Posterior cingulate gyrus (tissue), 11 donors: ENCODE measurements at places on chromosomes 2 and 18.
A peak's percentile ranks its signal among the peaks of the same experiment; 100 is the strongest.

- no peak for DNase-seq
These were observed 2.8 kb downstream of the MSH2 start for GRCh38 chr2:47405757-47406156.

- DNase-seq = no peak
These were observed 1.1 kb downstream of the ZNF513 start for GRCh38 chr2:27379383-27379835.

DNA sequence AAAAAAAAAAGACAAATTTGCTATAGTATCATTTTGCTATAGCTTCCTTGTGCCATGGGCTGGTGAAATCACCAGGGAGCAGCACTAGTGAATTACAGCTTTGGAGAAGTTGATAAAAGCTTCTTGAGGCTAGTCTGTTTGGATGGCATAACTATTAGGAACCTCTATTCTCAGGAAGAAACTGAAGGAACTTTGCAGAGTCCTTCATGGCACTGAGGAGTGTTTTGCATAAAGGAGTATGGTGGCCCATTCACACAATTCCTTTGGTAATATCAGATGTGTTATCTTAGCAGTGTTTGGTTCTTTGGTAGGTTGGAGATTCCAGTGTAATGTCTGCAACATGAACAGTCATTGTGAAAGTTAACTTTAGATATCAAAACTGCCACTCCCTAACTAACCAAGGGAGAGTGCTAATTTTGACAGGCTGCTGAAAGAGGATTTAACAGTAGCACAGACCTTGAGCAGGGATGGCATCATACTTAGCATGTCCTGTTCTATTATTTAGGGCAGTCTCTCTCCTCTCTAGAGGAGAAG, 76.6 kb upstream of the ZFP36L2 start:
- no peak for DNase-seq

DNA sequence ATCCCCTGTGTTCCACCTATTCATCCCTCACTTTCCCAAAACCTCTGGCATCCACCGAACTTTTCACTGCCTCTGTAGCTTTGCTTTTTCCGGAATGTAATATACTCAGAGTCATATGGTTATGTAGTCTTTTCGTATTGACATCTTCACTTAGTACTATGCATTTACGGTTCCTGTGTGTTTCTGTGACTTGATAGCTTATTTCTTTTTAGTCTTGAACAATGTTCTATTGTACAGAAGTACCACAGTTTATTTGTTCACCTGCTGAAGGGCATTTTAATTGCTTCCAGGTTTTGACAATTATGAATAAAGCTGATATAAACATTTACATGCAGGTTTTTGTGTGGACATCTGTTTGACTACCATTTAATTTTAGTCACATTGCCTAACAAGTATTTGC, 154.7 kb upstream of the DOK6 start:
- no peak for DNase-seq

DNA sequence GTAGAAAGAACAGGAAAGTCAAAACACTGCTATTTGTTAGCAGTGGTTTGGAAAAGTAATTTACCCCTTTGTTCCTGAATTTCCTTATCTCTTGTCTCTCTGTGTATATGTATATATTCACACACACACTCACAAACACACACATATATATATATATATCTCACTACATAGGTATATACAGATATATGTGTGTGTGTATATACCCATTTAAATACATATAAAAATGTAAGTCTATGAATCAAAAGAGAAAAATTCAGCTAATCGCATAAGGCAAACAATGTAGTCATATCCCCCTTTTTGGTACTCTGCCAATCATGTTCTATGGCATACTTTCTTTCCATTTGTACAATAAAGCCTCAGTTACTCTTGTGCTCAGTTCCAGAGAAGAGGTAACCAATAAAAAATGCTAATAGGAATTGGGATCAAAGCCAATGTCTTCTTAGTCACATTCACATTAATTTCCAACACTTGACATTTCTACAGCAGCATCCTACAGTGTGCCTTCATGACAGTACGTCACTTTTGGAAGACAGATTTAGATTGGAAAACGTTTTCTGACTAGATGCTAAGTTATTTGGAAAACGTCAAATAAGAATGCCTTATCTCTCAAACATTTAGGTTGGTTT, 94.6 kb downstream of the MC4R start:
- no peak for DNase-seq

DNA sequence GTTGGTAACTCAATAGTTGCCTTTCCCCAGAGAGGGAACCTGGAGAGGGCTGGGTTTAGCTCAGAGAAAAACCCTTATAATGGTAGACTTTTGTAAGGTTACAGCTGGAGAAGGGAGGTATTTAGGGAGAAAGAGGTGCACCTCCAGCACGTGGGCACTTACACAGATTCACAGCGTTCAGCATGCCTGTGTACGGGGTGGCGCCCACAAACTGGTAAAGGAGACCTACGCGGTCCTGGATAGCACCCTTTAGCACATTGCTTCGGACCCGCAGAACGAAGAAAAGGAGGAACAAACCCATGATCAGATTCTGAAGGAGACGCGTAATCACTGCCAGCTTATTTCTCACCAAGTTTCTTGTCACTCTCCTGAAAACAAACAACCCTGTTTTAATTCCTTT, 14.9 kb downstream of the ABCG5 start:
- DNase-seq = no peak

DNA sequence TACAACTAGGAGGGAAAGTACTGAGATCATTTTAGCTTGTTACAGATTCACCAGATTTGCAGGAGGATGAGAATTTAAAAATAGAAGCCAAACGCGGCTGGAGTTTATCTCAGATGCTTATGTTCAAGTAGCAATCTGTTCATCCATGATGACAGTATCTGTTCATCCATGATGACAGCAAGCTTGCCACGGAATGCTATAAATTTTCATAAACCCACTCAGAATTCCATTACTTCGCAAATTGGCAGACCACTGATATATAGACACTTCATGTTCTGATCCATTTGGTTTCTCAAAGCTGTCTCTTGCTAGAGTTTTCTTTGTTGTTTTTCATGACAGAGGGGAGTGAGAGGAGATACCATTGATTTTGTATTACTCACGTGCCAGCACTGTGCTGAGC, 84.2 kb downstream of the GAREM1 start:
- no peak for DNase-seq

- no peak for DNase-seq
These were observed 30.7 kb downstream of the PTPN4 start for GRCh38 chr2:119790466-119790865.

GRCh38 chr2:42383855-42384530, 23.0 kb upstream of the COX7A2L start:
- no peak for DNase-seq

- no peak for DNase-seq
These were observed 7.9 kb upstream of the CRYBA2 start for GRCh38 chr2:219001100-219001576.

- DNase-seq = peak; percentile 21
These were observed 284.5 kb downstream of the MTX2 start for GRCh38 chr2:176553685-176554100.

DNA sequence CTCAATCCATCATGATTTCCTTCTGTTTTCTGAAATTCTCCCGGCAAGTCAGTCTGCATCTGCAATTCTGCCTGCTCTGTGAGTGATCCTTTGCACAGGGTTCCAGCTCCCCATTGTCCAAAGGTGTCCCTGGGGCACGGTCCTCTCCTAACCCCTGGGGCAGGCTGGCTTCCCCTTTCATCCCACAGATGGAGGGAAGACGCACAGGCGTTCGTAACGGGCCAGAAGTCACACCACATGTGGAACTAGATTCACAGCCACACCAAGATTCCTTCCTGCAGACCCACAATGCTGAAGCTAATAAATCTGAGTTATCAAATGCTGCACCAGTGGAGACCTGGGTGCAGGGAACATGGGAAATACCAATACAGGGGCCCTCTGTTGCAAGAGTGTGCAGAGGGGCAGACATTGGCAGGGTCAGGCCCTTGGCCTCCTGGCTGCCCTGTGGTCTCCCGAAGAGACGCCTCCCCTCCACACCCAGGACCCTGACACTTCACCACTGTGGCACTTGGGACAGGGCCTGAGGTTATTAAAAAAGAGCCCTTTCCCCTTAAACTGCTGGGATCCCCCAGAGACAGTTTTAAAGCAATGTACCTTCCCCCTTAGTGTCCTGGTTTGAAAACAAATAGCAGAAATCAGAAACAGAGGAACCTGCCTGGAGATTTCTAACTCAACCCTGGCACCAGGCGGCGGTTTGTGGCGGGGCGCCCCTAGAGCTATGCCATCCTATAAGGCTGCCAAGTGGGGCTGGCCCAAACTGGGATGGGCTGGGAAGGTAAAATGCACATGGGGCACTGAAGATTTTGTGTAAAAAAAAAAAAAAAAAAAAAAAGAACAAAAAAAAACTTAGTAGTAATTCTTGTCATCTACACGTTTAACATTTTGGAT, 15.4 kb downstream of the ZNF516 start:
- no peak for DNase-seq

- no peak for DNase-seq
These were observed 96.8 kb upstream of the THUMPD2 start for GRCh38 chr2:39875914-39876267.

DNA sequence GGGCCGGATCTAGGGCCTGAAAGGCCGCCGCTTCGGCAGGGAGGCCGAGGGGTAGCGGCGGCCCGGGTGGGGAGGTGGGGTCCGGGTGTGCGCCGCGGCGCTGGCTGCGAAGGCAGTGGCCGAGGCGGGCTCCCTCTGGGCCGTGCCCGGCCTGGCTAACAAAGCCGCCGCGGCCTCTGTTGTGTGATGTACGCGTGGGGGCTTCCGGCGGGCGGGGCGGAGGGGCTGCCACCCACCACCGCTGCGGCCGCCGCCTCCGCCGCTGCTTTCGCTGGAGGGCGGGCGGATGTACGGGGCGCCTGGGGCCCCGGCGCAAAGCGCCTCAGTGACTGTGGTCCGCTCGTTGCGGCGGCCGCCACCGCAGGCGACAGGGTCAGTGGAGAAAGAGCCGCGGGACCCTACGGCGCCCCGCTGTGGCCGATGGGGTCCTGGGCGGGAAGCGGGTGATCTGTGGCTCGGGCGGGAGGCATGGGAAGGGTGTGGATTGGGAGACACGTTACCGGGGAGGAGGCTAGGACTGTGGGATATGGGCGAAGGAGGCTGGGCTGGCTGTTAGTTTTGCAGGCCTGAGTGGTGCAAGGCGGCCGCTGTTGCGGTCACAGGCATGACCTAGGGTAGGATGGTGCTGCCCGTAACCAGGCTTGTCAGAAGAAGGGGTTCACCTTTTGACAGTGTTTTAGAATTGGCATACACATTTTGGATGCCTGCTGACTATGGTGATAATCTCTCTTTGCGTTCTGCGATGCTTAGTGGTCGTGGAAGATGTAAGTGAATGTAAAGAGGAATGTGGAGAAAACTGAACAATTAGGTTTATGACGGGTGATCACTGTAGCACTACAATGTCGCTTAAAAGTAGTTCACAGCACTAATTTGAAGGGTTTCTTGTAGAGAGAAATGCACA, 662 bp downstream of the BZW1 start:
- peak; percentile 56 for DNase-seq

DNA sequence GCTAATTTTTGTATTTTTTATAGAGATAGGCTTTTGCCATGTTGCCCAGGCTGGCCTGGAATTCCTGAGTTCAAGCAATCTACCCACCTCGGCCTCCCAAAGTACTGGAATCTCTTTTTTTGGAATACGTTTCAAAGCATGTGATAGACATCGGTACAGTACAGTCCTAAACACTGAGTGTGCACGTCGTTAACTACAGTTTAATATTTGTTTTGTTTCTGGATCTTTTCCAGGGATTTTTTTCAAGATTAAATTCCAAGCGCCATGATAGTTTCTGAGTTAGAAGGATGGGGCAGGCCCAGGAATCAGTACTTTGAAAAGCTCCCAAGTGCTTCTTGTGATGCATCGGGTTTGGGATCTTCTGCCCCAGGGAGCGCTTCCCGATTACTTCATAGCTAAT, 33.3 kb downstream of the NEDD4L start:
- DNase-seq = no peak

DNA sequence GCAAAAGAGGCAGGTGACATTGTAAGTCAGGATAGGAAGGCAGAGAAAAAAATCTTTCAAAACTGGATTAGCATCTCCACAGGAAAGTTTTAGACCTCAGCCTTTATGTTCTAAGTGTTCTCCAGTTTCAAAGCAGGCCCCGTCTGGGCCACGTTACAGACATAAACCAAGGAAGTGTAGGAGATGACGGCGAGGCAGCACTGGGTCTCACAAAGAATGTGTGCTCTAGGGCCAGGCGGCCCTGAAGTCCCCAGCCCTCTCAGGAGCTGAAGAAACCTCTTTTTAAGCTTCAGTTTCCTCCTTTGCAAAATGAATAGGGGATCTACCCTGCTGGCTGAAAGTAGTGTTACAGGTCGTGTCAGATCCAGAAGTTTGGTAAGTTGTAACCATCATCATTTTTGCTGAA, 81.7 kb downstream of the SPRED2 start:
- no peak for DNase-seq

- no peak for DNase-seq
These were observed 154.2 kb downstream of the CTIF start for GRCh38 chr18:48693006-48693405.

- DNase-seq = no peak
These were observed 585 bp upstream of the MOB1A start for GRCh38 chr2:74179063-74179865.

DNA sequence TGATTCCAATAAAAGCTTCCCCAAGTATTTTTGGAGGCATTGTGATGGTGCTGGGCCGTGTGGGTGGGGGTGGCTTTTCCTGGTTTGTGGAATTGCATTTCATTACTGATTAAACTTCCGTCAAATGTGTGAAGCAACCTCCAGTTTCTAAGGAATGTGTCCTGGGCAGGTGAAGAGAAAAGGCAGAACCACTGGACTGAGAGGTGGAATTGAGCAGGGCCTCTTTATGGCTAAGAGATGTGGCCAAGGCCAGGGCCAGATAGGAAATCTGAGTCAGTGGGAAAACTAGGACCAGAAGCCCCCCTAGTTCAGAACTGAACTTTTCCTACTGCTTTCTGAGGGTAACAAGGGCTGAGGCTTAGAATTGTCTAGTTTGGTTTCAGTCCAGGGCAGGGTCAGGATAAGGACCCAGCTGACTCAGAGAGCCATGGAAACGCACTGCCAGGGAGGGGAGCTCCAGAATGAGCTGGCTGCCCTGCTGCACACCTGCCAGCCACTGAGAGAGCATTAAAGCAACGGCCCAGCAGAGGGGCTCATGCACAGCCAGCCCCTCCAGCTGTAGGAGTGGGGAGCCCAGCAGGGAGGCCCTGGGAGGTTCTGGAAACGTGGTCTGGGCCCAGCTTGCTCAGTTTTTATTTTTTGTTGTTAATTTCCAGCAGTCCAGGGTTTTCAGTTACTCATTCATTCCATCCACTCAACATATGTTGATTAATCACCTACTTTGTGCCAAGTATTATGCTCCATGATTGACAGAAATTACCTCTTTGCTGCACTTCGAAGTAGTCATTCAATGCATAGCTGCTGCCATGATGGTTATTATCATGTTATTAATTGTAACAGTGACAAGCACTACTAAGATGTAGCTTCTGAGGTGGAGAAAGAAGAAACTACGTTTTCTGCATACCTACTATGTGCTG, 156.1 kb downstream of the MSH2 start:
- DNase-seq = no peak

DNA sequence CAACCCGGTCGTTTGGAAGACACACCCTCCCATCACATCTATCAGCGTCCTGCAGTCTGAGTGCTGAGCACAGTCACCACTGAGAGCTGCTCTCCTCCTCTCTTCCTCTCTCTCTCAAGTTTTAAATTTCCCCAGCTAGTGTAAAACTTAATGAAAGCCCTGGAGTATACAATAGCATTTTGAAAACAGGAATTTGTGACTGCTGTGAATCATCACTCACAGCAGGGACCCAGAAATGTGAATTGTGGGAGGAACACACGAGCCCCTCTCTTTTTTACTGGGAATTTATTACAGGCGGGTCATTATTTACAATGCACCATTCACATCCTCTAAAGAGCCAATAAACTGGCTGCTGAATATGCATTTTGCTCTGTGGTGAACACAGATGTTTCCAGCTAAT, 185.0 kb upstream of the SMIM21 start:
- DNase-seq = no peak
